Activated CD8-positive, alpha-beta memory T cell treated with anti-CD3 and anti-CD28 coated beads, Interleukin-2, amount 50 U/mL, for 48 hours (primary cell): ENCODE measurements at places on chromosomes 5 and 9.

DNA sequence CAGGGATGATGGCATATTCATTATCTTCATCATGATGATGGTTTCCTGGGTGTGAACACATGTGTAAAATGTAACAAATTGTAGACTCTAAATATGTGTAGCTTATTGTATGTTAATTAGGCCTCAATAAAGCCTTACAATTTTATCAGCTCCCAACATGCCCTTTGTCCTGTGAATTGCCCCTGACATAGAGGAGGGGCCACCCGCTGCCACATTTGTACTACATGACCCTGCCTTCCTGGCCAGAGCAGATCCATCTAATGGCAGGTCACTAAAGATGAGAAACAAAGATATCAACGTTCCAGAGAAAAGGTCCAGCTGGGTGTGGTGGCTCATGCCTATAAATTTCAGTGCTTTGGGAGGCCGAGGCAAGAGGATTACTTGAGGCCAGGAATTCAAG is 117.2 kb downstream of the CAAP1 start:
- no peak for DNase-seq

DNA sequence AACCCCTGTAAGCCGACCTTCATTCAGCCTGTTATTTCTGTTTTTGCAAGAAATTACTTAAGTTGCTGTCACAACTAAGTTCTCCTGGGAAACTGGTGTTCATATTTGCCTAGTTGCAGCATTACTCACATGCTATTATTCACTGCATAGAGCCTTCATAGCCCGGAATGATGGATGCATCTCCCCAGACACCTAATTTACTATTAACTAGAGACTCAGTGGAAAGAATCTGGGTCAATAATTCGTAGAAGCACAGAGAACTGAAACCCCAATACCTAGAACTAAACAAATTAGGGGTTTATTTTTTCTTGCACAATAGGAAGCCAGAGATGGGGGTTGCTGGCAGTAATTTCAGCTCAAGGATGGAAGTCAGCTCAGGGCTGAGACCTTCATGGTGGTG is 45.7 kb upstream of the FAM170A start:
- DNase-seq: no peak

DNA sequence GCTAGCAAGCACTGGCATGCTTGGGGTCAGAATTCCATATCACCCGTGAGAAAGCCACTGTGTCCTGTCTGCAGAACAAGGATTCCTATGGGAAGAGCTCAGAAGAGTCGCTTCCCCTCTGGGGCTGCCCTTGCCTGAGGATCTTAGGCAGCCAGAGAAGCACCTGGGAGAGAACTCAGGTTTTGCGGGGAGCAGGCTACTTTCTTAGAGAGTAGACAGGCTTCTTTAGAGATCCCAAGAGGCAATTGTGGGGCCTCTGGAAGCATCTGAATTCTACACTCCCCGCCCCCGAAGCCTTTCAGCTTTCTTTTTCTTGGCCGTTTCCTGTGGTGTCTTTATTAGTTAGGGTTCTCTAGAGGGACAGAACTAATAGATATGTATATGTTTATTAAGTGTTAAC is 40.9 kb downstream of the PHF2 start:
- no peak for DNase-seq

- DNase-seq: no peak
Observed at GRCh38 chr5:119255571-119256356, 100.1 kb upstream of the TNFAIP8 start.

DNA sequence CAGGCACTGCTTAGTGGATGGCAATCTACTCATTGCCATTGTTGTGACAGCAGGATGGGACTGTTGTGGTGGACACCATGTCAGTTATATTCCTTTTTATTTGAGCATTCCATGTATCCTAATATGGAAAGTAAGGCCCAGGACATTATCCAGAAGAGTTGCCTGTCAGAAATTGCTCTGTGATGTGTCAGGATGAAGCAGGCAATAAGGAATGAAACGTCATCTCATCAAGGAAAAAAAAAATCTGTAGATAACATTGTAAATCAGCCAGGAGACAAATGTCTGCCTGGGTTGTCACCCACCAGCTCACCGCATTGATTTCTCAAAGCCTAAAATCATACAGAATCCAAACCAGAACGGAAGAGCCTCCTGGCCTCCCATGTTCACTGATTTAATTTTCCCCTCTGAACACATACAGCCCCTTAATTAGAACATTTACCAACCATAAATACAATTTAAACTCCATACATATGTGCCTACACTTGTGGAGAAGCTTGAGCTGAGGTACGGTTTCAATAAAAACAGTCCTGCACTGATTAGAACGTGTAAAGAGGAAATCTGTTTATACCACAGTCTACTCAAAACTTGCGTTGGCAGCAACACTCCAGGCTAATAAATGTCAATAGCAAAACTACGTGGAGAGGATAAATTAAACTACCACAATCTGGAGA is 73.9 kb downstream of the FOXD1 start:
- DNase-seq: no peak

- DNase-seq: no peak
Observed at GRCh38 chr9:15238646-15239045, 68.4 kb downstream of the TTC39B start.

- no peak for DNase-seq
Observed at GRCh38 chr9:93546356-93546755, 30.0 kb upstream of the PHF2 start.

- peak; percentile 77 for DNase-seq
Observed at GRCh38 chr9:29211580-29212396, 1638.5 kb upstream of the C9orf72 start.

- no peak for DNase-seq
Observed at GRCh38 chr9:5489630-5490490, 20.5 kb upstream of the PDCD1LG2 start.

DNA sequence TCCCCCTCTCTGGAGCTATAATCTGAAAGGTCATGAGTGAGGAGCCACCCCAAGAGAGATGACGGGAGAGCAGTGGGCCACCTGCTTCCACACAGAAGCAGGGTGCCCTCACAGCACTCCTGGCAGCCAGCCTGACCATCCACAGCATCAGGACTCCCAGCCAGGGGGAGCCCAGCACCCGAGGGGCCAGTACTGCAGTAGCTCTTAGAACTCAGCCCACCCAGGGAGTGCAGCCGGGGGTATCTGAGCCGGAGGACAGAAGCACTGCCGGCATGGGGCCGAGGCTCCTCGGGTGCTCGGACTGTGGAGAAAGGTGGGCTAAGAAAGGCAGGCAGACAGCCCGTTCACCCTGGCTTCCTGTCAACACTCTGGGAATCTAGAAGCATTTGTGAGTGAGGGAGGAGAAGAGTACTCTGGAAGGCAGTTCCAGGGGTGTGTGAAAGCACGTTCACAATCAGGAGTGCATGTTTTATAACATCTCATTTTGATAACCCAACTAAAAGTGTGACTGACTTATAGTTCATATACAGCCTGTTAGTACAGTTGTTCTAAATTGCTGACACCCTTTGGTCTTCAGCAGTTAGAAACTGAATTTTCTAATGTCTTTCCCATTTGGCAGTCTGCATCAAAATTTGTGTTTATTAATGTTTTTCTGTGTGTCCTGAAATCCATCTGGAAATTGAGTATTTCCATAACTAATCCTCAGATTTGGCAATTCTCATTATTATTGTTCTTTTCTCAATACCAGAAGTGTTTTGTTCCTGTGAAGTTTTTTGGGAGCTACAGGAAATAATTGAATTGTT is 25.9 kb upstream of the ASPN start:
- no peak for DNase-seq
